ENCODE measurements at places on chromosomes 6 and 20.

GRCh38 chr6:73932866-73933265 lies 236.9 kb downstream of the CD109 start:
- no peak for DNase-seq

- no peak for DNase-seq
Measured at GRCh38 chr20:48115502-48115901, 330.2 kb upstream of the SULF2 start.

DNA sequence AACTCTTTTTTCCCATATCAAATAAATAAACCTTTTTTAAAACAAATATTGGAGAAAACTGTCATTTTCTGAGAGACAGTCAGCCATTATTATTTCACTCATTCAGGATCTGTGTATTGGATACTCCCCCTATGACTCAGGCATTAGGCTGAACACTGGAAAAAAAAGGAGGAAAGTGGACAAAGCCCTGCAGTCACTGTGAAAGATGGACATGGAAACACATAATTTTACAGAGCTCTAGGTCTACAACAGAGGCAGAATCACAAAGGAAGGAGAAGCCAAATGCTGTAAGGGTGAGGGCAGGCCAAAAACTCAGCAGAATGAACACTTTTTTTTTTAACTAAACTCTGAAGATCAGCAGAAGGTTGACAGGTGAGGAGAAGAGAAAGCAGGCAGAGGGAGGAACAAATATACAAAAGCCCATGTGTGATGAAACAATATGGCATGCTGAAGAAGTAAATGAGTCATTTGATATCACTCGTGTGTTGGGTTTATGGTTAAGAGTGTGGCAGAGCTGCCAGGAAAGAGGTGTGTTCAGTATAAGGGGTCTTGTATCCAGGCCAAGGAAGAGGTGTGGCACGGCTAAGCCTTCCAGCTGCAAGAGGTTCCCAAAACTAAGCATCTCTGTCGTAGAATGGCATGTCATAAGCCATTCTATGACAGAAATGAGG lies 39.1 kb downstream of the EPB41L2 start:
- DNase-seq, result no peak

- no peak for DNase-seq
Measured at GRCh38 chr20:20446425-20447015, 78.6 kb downstream of the INSM1 start.

DNA sequence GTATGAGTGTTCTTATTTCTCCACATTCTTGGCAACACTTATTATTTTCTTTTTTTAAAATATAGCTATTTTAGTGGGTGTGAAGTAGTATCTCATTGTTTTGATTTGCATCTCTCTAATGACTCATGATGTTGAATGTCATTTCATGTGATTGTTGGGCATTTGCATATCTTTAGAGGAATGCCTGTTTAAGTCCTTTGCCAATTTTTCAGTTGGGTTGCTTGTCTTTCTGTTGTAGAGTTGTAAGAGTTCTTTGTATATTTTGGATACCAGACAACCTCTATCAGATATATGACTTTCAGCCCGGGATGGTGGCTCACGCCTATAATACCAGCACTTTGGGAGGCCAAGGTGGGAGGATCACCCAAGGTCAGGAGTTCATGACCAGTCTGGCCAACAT lies 5.1 kb upstream of the POPDC3 start:
- no peak for DNase-seq

DNA sequence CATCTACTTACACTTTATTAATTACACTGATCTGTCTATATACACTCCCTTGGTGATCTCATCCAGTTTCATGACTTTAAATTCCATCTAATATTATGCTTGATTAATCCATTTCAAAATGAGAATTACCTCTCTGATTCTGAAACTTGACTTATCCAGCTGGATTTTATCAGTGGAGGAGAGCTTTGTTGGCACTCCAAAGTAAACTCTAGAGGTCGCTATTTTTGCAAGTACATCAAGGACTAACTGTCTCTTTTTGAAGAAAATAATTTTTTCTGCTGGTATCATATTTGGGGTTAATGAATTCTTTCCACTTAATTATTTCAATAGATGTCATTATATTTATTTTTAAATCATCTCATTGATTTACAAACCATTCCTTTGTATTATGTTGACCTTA lies 630.3 kb upstream of the MAN1A1 start:
- DNase-seq, result no peak

DNA sequence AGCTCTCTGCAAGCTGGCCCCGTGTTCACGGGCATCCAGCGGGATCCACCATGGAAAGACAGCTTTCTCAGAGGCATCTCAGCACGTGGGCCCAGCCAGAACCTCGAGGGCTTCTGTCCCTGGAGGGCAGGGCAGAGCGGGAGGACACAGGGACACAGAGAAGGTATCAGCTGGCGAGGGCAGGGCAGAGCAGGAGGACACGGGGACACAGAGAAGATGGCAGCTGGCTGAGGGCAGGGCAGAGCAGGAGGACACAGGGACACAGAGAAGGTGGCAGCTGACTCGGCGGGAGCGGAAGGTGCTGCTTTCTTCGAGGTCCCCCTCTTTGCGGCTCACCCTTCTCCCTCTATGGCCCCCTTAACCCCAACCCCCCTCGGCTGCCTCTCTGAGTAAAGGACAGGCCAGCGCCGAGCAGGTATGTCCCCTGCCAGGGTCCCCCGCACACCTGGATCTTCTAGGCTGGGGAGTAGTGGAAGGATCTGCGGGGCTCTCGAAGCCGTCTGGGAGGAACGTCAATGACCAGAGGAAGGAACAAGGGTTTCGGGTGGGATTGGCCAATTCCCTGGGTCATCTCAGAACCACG lies 28.9 kb upstream of the BHLHE23 start:
- DNase-seq, result no peak

DNA sequence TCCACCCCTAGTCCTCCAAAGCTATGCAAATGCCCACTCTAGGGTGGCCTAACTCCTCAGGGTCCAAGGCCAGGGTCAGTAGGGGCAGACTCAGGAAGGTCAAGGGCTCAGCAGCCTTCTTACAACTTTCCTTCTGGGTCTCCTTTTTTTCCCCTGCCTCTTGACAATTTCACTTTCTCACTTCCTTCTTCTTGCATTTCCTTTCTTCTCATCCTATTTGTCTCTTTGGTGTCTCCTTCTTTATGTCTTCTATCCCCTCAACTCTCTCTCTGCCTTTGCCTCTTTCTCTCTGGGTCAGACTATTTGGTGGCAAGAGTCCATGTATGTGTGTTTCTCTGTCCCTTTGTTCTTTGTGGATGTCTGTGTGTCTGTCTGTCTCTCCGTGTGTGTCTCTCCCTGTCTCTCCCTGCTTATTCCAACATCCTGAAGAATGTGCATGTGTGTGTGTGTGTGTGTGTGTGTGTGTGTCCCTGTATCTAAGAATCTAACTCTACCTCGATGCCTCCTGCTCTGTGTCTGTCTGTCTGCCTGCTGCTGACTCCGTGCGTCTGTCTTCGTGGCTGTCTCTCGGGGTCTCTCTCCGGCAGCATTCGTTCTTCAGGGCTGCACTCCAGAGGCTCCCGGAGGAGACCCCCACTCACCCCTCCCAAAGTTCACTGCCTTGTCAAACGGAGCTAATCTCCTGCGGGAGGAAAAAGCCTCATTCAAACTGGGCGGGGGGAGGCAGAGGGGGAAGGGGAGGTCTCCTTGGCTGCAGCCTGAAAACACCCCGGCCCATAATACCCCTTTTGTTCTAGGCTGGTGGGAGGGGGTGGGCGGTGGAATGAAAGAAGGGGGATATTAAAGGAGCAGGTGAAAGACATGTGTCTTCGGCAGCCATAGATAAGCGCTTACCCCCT lies 51.7 kb upstream of the FOXP4 start:
- DNase-seq, result no peak

- no peak for DNase-seq
Measured at GRCh38 chr6:106490974-106491373, 130.5 kb downstream of the CRYBG1 start.

DNA sequence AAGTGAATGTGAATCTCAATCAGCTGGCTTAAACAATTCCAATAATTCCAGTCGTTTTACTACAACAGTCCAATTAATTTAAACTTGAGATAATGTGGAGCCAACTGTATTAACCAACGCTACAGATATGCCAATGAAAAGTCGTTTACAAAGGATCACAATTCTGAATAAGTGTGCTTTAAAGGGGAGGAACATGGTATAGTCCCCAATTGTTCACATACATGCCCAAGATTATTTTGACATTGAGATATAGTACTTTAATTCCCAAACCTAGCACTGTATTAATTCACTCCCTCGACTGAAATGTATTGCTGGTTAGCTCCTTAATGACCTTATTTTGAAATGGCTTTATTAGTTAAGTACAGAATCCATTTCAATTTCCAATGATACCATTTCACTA lies 2.5 kb downstream of the AKIRIN2 start:
- DNase-seq, result no peak

DNA sequence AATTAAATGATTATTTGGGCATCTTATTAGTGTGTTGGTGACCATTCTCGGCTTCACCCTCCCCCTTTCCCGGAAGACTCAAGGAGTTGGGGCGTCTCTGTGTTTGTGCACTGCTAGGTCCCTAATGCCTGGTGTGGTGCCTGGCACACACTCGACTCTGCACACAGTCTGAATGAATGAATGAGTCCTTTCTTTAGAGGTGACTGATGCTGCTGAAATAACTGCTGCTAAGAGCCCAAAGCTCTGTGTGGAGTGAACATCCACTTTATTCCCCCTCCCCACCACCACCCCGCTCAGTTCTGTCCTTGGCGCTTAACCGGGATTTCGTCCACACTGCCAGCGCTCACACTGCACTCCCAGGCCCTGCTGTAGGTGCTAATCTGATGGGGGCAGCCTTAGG lies 1.2 kb upstream of the PHACTR3 start:
- no peak for DNase-seq

GRCh38 chr20:61331543-61331942 lies 79.5 kb downstream of the CDH4 start:
- DNase-seq, result no peak

DNA sequence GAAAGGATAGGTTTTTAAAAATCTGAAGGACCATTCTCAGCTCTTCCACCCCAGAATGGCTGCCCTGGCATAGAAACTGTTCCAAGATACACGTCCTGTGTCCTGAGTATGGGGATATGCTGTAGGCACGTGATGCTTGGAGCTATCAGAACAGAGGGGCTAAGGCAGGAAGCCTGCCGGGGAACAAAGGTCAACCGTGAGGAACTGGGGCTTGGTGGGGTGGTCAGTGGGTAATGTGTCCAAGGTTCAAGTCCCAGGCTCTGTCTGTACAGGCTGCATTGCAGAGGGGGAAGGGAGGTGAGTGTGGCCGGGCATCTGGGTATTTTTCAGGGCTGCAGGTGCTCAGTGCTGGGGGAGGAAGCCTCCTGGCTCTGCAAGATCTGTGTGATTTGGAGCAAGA lies 479.6 kb upstream of the CHD6 start:
- no peak for DNase-seq
